ENCODE measurements at places on chromosomes 5 and 9.

- DNase-seq: peak; percentile 19
Measured at GRCh38 chr9:102273952-102274351, 535.5 kb upstream of the GRIN3A start.

DNA sequence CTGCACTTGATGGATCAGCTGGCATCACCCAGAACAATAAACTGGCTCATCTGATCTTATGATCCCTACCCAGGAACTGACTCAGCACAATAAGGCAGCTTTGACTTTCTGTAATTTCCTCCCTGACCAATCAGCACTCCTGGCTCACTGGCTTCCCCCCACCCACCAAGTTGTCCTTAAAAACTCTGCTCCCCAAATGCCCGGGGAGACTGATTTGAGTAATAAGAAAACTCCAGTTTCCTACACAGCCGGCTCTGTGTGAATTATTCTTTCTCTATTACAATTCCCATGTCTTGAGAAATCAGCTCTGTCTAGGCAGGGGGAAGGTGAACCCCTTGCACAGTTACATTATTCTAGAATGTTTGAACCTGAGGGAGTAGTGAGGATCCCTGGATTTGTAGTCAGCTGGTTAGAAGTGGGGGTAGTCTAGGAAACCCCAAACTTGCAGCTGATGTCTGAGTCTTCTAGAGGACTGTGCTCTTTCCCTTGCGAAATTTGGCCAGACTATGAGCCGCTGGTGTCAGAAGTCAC, 111.7 kb upstream of the NEK6 start:
- DNase-seq: no peak

DNA sequence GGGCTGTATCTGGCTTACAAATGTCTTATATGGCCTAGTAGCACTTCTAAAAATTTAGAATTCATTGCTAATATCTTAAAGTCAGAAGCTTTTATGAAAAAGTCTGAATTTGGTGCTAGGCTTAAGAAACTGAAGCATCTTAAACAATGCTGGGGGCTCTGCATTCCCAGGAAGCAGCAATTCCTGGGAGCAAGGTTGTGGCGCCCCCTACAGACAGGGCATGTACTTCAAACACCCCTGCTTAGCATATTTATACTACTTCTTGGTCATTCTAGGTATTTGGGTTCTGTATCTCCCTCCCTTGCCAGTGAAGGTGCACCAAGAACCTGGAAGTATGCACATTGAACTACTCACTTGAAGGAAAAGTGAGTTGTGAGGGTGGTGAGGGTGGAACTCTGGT, 64.6 kb upstream of the GRIA1 start:
- DNase-seq: no peak

DNA sequence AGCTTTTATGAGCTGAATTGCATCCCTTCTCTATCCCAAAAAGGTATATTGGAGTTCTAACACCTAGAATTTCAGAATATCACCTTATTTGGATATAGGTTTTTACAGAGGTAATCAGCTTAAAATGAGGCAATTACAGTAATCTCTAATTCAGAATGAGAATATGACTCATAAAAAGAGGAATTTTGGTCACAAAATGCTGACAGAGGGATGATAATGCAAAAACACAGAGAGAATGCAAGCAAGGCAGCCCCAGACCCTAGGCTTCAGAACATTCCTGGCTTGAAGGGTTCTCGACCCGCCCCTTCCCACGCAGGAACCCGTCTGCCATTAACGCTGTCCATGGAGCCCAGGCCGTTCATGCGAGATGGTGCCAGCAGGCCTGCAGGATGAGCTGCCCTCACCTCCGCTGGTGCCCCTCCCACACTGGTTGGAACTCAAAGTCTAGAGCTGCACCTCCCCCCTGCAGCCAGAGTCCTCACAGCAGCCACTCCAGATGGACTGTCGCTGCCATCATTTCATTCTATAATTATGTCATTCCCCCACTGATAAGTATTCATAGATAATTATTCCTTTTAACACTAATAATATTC, 1173.4 kb upstream of the ACO1 start:
- no peak for DNase-seq
